ENCODE measurements at places on chromosomes 3 and 15.

- DNase-seq = no peak
Observed at GRCh38 chr15:42741710-42742109, 4.8 kb upstream of the CDAN1 start.

DNA sequence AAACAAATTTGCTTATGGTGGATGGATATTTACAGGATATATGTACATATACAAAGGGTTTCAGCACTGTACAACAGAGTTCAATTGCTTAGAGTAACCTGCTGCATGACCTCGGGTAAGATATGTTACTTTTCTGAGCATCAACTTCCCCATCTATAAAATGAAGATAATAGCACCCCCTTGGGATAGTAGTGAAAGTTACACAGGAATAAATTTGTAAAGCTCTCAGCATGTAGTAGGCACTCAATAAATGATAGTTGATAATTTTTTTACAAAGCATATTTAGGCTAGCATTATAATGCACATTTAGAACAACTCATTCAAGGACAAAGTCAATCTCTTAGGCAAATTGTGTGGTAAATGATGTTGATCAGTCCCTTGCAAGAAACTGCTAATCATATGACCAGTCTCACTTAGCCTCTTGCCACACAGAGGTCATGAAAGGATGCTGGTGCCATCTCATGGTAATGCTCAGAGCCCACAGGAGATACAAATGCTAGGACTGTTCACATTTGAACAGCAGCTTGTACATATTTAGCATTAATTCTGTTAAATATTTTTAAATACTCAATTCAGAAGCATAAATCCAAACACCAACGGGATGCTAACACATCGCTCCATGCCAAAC, 123.9 kb downstream of the MAGI1 start:
- no peak for DNase-seq

DNA sequence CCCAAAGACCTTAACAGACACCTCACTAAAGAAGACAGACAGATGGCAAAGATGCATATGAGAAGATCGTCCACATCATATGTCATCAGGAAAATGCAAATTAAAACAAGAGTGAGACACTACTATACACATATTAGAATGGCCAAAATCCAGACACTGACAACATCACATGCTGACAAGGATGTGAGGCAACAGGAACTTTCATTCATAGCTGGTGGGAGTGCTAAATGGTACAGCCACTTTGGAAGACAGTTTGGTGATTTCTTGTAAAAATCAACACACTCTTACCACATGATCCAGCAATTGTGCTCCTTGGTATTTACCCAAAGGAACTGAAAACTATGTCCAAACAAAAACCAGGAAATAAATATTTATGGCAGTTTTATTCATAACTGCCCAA, 17.6 kb downstream of the CHDH start:
- no peak for DNase-seq

DNA sequence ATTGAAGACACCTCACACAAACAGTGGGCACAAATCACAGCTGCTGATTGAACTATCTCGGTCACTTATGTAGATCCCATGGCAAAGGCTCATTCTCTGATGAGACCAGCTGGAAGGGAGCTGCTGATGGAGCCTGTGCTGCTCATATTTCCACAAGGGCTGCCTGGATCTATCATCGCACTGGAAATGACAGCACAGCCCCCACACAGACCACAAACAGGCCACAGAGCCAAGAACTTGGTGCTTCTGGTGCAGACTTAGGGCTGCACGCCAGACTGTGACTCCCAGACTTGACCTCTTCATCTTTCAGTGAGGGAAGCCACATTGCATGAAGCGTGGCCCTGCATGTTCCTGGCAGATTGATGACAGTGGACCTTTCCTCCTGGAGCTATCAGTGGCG, 197.6 kb downstream of the MINAR1 start:
- DNase-seq = no peak

DNA sequence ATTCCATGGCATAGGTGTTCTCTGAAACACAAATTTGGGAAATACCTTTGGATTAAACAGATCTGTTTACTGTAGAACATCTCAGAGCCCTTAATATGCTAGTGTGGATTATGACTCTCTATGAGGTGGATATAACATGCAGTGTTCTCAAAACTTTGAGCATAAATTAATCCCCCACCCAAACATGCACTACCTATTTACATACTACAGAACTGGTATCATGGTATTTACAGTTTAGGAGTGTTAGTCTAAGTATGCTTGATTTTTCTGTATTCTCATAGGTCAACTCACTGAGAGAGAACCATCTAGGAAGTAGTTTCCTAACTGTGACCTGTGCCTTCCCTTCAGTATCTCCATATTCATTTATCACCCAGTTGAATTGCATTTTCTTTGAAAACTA, 30.9 kb upstream of the ZNF609 start:
- no peak for DNase-seq

DNA sequence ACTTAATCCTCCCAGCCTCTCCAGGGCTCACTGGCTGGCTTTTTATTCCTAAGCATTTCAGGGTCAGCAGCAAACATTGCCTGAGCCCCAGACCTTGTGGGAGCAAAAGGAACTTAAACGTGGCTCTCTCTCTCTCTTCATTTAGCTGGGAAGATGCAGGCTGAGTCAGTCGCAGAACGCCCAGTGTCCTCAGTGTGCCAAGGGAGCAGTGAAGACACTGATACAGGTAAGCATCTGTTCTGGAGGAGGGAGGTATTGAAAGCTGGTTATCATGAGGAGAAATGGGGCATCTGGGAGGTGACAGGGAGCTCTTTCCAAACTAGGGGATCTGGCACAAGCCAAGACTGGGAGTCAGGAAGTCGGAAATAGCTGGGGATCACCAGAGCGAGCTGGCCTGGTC, 4.3 kb downstream of the RHOV start:
- no peak for DNase-seq

GRCh38 chr15:68635141-68635540, 56.3 kb downstream of the CORO2B start:
- DNase-seq = no peak

DNA sequence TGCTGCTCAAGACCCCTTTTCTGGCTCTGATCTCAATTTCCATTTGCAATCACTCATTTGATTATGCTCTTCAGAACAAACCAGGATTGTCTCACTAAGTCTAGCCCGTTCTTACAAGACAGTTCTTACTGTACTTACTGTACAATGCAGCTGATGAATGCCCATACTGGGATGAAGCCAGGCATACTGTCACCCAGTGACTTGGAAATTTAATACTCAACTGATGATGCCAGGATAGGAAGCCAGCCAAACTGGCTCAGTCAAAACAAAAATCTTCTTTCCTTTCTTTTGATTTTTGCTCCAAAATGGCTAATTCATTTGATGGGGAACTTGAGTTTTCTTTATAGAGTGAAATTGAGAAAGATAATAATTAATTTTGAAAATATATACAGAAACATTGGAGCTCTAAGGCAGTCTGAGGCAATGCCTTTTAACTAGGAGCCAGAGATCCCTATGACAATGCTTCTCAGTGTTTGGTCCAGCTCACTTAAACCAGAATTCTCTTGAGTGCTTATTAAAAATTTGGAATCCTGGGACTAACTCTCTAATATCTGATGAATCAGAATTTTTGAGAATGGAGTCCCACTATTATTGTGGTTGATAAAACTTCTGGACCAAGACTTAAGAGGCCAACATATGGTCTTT, 265.6 kb upstream of the THBS1 start:
- no peak for DNase-seq

- DNase-seq = no peak
Observed at GRCh38 chr3:27528791-27529190, 44.6 kb upstream of the SLC4A7 start.

DNA sequence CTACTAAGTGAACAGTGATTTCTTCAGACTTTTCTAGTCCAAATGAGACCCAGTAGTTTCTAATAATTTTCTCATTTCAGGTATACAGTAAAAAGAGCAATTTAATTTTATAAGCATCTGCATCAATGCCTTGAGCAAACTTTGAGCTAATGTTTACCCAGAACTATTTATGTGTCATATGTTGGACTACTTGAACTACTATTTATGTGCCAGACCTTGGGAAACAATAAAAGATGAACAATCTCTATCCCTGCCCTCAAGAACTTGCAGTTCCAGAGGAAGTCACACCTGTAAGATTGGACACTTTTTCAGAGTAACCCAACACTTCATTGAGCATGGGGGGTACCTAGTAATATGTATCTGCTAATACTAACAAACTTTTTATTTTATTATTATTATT, 2.3 kb upstream of the UBE3A start:
- DNase-seq = no peak

- no peak for DNase-seq
Observed at GRCh38 chr15:45306105-45306504, 54.1 kb downstream of the SLC28A2 start.
